Stimulated activated naive CD4-positive, alpha-beta T cell treated with Interleukin-2 at 50 U/mL for 16 hours (primary cell): ENCODE measurements at places on chromosomes 2 and 18.

DNA sequence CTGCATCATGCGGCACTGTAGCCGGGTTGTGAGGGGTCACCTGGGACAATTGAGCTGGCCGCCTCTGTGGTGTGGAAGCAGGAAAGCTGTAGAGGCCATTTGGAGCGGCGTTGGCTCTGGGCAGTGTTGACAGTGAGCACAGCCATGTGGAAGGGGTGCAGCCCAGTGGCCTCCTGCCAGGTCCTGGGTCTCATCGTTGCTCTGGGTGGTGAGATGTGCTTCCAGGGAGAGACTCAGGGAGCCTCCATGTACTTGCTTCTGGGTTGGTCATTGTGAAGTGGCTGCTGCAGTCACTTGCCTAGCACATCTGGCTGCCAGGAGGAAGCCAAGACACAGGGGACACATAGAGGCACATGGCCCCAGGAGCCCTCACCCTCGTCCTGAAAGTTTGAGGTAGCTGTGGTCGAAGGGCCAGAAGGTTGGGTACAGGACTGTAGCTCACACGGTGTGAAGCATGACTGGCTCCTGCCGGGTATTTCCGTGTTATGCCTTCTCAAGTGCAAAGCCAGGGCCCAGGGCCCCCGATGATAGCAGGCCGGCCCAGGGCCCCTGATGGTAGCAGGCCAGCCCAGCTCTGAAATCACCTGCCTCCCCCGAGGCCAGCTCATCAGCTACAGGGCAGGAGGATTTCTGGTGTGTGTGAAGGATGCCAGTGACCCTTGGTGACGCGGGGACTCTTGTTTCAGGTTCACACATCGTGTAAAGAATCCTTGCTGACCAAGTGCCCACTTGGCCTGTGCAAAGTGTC is 82.6 kb downstream of the DGKD start:
- no peak for DNase-seq

GRCh38 chr2:15299904-15300520 is 261.1 kb downstream of the NBAS start:
- DNase-seq: no peak

DNA sequence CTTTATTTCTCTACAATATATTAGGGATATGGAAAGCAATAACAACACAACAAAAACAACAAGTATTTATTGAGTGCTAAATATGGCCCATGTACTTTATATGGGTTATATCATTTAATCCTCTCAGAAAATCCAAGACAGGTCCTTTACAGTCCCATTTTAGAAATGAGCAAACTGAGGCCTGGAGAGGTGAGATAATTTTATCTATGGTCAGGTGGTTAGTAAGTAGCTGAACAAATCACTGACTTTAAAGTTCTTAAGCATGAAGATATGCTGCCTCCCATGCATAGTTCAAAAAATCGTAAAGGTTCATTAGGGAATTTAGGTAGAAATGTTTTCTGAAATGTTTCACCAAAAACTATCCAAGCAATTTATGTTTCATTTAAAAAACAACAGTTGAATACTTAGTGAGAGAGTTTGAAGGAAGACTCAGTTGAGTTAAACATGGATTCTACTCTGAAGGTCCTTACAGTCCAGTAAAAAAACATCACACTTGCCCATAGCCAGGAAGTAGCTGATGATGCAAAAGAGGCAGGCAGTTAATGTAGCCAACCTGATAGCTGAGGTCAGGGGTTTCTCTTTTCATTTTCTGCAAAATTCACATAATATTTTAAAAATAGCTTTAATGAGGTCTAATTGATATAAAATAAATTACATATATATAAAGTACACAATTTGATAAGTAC is 7.6 kb upstream of the NFE2L2 start:
- no peak for DNase-seq

GRCh38 chr2:233901884-233902283 is 15.3 kb upstream of the TRPM8 start:
- no peak for DNase-seq

DNA sequence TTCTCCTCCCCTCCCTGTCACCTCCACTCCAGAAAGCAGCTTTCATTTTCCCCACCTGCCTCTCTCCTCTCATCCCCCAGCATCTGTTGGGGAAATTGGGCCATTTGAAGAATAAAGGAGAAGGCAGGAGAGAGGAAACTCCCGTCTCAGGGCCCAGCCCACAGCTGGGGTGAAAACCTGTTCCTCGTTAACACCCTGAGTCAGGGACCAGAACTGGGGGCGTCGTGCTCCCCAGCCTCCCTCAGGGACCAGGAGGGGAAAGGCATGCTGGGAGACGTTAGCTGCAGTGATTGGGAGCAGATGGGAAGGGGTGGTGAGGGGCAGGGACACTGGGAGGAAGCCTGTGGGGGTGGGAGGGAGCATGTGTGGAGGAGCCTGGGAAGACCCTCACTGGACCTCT is 251.3 kb downstream of the DYSF start:
- DNase-seq: no peak

DNA sequence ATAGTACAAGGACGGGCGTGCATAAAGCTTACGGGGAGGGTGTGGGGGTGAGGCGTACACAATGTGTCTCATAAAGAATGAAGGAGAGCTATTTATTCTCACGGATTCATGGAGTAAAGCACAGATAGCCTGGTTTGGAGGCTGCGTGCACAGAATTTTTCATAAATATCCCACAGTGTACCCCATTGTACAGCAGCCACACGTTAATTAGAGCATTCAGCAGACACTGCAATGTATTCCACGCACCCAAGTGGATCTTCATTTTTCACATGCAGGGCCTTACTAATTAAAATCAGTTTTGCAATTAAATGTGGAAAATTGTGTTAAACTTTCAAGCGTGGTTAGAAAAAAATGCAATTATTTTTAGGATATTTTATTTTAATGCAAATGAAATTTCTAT is 227.7 kb upstream of the PXDN start:
- DNase-seq: no peak

DNA sequence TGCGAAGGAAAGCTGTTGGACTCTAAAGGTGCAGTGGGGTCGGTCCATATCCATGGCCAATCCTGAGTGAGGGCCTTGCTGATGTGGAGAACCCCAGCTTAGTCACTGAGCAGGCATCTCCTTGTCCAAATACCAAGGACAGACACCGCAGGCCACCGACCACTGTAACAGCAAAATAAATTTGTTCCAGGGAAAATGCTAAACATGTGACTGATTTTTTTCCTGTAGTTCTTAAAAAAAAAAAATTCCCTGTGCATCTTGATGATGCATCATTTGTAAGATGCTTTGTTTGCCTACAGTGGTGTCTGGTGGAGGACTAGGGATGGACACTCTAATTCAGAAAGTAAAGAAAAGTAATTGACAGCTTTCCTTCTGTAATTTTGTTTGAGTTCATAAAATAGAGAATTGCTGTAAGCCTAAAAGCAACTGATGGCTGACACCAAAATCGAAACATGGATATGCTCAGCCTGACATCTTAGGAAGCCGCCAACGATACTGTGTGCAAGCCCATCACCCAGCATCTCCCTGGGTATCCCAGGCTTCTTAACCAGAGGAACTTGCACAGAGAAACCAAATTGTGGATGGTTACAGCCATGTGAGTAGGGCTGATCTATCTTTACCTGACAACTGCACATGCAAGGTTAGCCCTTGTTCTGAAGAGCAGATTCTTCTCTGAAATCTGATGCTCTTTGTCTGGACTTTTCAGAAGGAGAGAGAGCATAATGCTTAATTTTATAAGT is 188.6 kb downstream of the ARL4C start:
- DNase-seq: no peak

GRCh38 chr2:150081775-150082481 is 405.5 kb downstream of the RND3 start:
- DNase-seq: no peak

DNA sequence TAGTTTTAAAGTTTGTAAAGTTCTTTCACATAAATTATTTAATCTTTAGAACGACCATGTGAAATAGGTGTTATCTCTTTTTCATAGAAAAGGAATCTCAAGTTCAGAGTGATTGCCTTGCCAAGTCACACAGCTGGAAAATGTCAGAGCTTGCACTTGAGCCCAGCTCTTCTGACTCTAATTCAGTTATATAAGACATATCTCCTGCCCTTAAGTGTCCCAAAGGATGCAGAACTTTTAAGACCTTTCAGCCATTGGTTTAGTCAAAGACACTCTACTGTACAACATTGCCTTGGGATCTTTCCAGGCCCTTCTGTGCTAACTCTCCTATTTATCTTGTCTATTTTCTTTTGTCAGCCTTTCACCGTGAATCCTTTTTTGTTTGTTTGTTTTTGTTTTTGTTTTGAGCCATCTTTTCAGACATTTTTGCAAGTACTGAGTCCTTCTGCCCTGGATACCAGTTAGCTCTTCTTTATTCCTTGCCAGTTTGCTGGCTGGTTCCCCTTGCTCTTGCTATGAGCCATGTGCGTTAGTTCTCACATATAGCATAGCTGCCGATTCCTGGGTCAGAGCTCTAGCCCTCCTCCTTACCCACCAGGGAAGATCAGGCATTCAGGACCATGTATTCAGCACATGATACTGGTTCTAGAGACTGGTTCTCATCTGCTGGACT is 160.0 kb upstream of the MYO3B start:
- DNase-seq: no peak
